ENCODE measurements at places on chromosomes 4 and X.

- no peak for DNase-seq
These were observed 40.9 kb downstream of the COX18 start for GRCh38 chr4:73028621-73029020.

GRCh38 chrX:151703487-151703886, 8.2 kb downstream of the PRRG3 start:
- DNase-seq = no peak

- DNase-seq = no peak
These were observed 47.6 kb downstream of the METTL14 start for GRCh38 chr4:118732591-118733330.

DNA sequence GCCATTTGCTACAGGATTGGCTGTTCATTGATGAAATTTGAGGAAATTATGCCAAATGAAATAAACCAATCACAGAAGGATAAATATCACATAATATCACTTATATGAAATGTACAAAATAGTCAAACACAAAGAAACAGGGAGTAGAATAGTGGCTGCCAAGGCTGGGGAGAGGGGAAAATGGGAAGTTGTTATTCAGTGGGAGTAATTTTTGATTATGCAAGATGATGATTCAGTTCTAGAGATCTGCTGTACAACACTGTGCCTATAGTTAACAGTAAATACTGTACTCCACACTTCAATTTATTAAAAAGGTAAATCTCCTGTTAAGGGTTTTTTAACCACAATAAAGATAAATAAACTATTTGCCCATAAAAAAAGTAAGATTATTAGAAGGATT, 101.1 kb downstream of the TMA16 start:
- no peak for DNase-seq

DNA sequence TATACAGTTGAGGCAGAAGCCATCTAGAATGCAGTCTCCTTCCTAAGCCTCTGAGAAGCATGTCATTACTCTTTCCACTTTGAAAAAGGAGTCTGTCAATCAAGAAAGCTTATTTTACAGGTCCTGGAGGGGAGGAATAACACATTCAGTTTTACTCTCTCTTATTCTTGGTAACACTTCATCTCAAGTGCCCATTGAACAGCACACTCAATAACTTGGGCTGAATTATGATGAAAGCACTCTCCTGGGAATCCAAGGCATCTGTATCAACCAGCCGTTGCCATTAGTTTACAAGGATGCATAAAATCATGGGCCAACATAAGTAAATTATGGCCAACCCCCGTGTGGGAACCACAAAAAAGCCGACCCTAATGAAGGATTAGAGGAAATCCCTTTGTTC, 282.4 kb downstream of the C4orf33 start:
- no peak for DNase-seq

GRCh38 chrX:57286507-57287251, at the start of gene FAAH2:
FAAH2 (plus strand) TSS chrX:57286706; CDS start chrX:57286826, 120 bp downstream.
- DNase-seq = no peak

- DNase-seq = peak; percentile 61
These were observed 898 bp upstream of the PDGFC start for GRCh38 chr4:156972379-156973015.

GRCh38 chrX:24301060-24301459, 12.8 kb downstream of the SUPT20HL2 start:
- no peak for DNase-seq

- DNase-seq = no peak
These were observed 257.5 kb upstream of the FAT1 start for GRCh38 chr4:186981161-186981560.

DNA sequence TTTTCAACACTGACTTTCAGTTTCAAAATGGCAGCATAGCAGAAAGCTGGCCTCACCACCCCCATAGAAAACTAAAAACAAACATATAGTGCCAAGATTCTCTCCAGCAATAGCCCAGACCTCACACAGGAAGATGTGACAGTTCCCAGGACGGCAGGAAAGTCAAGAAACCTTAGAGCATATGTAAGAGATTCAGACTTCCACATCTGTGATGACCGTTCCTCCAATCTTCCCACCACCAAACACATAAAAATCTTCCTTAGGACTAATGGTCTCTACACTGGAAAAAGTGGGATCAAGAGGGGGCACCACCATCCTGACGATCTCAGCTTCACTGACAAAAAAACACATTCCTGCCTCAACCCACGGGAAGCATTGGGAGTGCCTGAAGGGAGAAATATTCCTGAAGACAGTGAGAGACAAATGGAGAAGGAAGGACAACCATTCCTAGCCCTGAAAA, 134.1 kb upstream of the CPXCR1 start:
- no peak for DNase-seq

DNA sequence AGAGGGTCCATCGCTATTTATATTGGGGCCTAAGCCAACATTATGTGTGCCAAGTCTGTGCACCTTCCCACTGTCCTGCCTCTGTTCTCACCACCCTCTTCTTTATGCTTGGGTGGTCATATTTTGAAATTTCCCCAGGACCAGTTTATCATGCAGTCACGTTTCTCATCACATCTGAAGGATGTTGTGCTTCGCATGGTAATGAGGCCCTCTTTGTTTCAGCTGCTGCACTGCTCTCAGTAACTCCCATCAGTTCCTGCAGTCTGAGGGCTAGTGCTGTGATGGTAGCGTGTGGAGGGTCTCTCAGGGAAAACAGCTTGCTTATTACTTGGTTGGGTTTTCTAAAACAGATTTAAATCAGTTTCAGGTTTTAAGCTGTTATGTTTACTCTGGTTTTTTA, 288.0 kb downstream of the AFF2 start:
- no peak for DNase-seq

DNA sequence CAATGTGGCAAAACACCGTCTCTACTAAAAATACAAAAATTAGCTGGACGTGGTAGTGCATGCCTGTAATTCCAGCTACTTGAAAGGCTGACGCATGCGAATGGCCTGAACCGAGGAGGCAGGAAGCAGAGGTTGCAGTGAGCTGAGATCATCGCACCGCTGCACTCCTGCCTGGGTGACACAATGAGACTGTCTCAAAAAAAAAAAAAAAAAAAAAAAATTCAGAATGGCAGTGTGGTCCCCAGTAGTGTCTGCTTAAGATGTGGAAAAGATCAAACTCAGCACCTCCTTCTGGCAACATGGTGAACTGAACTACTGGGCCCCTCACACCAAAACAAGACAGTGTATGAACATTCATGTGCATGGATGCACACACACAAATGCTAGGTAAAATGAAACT, 32.2 kb downstream of the SMS start:
- DNase-seq = no peak

- DNase-seq = peak; percentile 28
These were observed 200.4 kb downstream of the MAB21L2 start for GRCh38 chr4:150782311-150782710.

- DNase-seq = no peak
These were observed 46.9 kb upstream of the MSANTD1 start for GRCh38 chr4:3201718-3202702.

GRCh38 chr4:137124278-137124932, 407.9 kb downstream of the PCDH18 start:
- DNase-seq = peak; percentile 84

DNA sequence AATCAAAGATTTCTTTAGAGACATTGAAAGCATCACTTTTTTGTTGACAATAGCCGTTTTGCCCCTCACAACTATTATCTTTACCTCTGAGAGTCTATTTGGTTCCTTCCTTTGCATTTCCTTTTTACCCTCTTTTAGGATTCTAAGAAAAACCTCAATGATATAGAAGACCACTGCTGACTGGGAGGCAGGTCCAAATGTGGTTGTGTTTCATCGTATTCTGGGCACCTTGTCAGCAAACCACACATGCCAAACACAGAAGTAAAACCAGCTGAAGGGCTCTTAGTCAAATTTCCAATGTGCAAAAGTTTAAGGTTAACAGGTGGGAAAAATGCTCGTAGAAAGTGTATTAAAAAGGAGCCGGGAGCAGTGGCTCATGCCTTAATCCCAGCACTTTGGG, 5.1 kb upstream of the PRMT9 start:
- no peak for DNase-seq

DNA sequence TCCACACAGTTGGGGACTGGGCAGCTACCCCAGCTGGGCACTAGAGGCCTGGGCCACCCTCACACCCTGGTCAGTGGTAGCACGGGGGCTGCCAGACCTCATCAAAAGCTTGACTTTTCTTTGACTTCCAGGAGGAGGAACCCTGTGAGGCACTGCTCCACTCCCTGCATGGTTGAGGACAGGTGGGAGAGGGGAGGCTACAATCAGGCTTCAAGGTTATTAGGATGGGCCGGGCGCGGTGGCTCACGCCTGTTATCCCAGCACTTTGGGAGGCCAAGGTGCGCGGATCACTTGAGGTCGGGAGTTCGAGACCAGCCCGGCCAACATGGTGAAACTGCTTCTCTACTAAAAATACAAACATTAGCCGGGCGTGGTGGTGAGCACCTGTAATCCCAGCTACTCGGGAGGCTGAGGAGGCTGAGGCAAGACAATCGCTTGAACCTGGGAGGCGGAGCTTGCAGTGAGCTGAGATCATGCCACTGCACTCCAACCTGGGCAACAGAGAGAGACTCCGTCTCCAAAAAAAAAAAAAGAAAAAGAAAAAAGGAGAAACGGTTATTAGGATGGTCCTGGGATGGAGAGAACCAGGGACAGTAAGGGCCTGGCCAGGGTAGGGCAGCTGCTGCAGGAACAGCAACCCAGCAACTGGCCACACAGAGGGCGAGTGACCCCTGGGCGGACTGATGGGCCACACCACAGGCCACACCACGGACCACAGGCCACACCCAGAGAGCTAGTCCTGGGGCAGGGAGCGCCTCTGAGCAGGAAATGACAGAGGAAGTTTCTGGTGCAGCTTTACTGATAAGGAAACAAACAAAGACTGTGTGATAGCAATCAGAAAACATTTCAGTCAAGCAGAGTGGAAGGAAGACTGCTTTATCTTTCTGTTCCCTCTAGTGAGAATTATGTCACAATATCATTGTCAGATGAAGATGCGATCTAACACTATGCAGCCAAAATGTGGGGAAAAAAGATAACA, 20.5 kb upstream of the OPN1LW start:
- peak; percentile 3 for DNase-seq

- no peak for DNase-seq
These were observed 10.7 kb downstream of the SEC24B start for GRCh38 chr4:109444182-109444844.

- DNase-seq = peak; percentile 86
These were observed 4.6 kb upstream of the MAD2L1 start for GRCh38 chr4:120071192-120071795.

DNA sequence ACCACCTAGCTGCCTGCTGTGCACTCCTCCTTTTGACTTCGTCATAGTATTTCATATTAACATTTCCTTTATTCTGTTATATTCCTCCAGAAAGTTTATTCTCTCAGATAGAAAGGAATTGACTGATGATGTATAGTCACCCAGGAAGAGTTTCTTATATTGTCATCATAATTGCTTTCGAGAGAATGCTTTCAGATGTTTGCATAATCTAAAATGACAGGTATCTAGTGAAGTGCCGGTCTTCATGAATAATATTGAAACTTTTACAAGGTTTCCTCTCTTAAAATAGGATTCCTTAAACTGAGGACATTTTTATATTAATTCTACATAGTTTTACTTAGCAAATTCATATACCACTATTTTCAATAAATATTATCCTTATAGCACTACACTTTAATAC, 10.1 kb downstream of the SEC24D start:
- no peak for DNase-seq

DNA sequence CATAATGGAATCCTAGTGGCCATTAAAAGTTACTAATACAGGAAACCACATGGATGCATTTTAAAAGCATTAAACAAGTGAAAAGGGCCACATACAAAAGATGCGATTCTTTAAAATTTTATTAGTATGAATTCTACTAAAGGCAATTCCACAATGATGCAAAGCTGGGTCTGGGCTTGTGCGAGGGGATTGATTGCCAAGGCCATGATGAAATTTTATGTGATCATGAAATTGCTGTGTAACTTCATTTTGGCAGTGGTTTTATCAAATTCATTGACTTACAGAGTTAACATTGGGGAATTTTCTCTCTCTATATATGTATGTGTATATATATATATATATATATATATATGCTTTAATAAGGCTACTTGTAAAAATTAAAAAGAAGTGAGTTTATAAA, 1142.5 kb upstream of the IGFBP7 start:
- no peak for DNase-seq

- no peak for DNase-seq
These were observed 251.6 kb downstream of the NPFFR2 start for GRCh38 chr4:72283357-72283756.

GRCh38 chr4:31411565-31411964, 691.4 kb downstream of the PCDH7 start:
- DNase-seq = no peak

DNA sequence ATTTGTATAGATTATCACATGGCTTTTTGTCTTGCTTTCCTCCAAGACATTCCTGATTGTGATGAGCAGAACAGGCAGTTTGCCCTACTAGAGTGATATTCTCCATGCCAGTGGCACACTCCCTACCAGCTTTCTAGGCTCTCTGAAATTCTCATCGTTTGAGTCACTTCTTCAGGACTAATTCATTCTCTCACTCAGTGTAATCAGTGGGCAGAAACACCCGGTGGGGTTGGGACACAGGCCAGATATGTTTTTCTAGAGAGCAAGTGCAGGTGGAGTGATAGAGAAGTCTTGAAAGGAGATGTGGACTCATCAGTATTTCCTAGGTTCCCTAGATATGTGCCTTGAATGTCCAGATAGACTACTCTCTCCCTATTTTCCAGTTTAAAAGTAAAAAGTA, 13.1 kb downstream of the RAB33A start:
- no peak for DNase-seq

GRCh38 chr4:93031431-93032098, 727.8 kb downstream of the GRID2 start:
- DNase-seq = no peak

- DNase-seq = no peak
These were observed 18.4 kb upstream of the RNF4 start for GRCh38 chr4:2450394-2451035.

- peak; percentile 79 for DNase-seq
These were observed 7.2 kb upstream of the IDS start for GRCh38 chrX:149512225-149512885.

DNA sequence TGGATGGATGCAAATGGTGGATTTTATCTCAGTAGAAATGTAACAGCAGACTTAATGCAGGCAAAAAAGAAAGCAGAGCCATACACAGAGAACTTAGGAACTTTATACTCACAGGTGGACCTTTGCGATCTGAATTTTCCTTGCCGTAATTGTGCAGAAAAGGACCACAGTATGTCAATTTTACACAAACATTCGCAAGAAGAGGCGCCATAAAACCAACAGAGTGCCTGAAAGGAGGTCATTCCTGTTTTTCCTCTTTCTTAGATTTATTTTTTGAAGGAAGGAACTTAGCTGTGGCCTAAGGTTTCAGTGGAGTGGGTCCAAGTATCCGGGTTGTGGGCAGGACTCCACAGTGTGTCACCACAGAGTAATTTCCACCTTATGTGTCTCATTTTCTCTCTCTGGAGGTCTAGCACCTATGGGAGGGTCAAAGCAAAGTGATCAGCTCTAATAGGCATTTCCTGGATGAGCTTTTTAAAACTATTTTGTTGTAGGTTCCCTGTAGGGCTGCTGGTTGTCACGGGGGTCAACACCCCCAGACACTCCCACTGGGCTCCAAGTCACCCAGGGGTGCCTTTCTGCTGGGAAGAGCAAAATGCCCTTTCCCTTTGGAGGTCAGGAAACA, 24.7 kb upstream of the PBDC1 start:
- DNase-seq = peak; percentile 9

- no peak for DNase-seq
These were observed 95.4 kb upstream of the ADRA2C start for GRCh38 chr4:3670521-3671519.

GRCh38 chr4:48470137-48470536, 13.0 kb upstream of the SLC10A4 start:
- DNase-seq = no peak

- DNase-seq = no peak
These were observed 5.5 kb upstream of the WFS1 start for GRCh38 chr4:6264225-6264540.
